ENCODE measurements at places on chromosomes 16 and 17.
A peak's percentile ranks its signal among the peaks of the same experiment; 100 is the strongest.

GRCh38 chr16:56774016-56774680 lies 44.2 kb downstream of the NUP93 start:
- no peak for DNase-seq

- DNase-seq, result no peak
Observed at GRCh38 chr17:47757386-47757785, 24.4 kb downstream of the TBX21 start.

DNA sequence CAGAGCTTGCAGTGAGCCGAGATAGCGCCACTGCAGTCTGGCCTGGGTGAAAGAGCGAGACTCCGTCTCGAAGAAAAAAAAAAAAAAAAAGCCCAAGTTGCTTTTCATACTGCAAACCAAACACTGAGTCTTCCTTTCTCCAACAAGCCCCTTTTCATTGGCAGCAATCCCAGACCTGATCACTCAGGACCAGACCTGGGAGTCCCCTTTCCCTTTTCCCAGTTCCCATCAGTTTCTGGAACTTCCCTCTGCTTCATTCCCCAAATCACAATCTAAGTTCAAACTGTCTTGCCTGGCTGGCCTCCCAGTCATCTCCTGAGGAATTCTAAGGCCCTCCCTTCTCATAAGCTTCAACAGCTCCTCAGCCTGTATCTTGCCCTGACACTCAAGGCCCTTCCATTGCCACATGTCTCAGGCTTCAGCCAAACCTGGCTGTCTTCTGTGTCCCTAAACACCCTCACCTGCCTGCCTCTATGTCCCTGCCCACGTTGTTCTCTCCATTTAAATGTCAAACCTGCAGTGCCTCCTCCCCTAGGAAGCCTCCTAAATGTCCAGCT lies 11.8 kb upstream of the PHF12 start:
- no peak for DNase-seq

DNA sequence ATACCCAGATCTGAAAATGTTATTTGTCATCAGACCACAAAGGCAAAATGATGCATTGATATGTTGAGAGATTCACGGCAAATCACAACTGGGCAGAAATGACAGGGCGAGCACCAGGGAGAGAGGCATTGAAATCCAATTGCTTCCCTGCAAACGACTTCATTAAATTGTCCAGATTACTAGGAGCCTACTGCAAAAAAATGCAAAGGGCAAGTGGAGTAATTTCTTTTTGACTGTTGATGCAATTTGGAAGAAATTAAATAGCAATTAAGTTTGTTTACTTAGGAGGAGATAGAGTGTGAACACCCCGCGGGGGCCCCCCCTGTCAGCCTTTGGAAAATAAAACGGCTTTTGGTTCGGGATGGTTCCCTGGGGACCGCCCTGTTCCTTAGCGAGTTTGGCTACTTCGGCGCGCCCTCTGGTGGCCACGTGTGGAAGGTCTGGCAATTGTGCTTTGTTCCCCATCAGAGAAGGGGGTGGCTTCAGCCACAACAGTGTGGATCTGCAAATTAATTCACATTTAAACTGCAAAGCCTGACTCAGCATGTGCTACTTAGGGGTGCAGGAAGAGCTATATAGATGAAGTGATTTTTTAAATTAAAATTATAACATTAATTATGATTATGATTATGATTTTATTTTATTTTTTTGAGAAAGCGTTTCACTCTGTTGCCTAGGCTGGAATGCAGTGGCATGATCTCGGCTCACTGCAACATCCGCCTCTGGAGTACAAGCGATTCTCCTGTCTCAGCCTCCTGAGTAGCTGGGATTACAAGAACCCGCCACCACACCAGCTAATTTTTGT lies 14.5 kb upstream of the TMC7 start:
- DNase-seq, result peak; percentile 92

DNA sequence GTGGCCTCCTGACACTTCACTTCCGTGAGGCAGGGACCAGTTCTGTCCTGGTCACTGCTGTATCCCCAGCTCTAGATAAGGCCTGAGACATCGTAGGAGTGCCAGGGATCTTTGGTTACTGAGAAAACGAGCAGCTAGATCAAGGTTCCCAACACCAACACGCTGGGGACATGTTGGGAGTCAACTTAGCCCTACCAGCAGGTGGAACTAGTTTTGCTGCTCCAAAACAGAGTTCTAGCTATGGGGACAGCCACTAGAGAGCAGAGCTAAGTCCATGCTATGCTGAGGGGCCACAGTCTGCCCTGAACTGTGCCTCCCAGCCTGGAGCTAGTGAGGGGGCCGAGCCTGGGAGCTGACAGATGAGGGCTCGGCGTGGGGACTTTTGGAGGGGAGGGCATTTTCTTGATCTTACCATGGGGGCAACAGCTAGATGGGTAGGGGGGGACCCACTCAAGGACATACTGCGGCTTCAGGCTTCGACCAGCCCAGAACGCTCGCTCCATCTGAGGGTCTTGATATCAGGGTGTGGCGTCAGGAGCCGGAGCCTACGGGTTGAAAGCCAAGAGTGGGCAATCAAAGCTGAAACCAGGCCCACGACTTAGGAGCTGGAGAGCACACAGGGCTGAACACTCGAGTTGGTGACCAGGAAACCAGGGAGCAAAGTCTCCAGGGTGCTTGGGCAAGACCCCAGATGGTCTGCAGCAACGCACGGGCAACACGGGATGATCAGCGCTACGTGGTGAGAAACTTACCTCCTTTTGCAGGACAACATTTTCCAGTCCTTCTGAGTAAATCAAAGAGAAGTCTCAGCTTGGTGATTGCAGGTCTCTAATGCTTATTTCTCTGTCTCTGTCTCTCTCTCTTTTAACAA lies 13.4 kb downstream of the SNX20 start:
- DNase-seq, result no peak

DNA sequence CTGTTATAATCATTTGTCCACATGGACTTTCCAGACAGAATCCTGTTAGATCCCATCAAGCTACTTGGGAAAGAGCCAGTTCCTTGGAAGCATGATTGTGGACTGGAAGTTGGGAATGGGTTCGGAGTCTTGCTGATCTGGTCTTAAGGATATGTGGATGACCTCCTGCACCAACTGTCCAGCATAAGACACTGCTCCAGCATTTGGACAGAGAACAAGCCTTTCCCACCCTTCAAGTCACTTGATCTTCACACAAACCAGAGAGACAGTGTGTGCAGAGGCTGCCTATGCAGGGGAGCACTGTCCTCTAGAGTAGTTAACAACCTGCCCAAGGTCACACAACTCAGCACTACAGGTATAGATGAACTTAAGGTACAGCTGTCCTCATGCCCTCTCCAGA lies 5.8 kb upstream of the MT1B start:
- no peak for DNase-seq

DNA sequence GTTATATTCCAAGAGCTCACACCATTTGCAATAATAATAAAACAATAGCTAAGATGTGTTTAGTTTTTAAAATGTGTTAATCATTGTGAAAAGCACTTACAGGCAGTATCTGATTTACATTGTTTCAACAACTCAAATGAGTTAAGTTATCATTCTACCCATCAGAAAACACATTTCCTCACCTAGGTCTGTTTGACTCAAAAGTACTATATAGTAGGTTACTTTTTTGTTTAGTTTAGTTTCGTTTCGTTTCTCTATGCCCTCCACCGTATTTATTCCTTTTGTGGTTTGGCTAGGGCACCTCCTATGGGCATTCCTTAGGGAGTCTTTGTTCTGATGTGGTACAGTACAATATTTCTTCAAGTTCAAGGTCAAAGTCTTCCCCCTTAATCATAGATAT lies 201.6 kb downstream of the PRKCB start:
- no peak for DNase-seq

- DNase-seq, result no peak
Observed at GRCh38 chr16:27491894-27492587, 57.7 kb downstream of the GTF3C1 start.

DNA sequence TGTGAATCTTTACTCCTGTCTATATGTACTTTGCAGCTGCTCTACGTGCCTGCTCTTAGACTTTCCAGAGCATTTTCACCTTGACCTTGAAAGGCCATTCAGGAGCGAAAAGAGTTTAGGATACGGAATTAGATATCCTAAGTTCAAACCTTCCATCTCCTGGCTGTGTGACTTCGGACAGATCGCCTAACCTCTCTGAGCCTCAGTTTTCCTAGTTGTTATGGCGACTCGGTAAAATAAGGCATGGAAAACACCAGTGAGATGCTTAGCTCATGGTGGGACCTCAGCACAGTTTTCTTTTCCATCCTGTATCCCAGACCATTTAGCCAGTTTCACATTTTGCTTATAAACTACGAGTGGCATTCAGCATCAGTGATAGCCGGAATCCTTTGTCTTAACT lies 233.7 kb downstream of the RBFOX1 start:
- no peak for DNase-seq

- no peak for DNase-seq
Observed at GRCh38 chr17:75565066-75565465, 22.5 kb upstream of the MYO15B start.

DNA sequence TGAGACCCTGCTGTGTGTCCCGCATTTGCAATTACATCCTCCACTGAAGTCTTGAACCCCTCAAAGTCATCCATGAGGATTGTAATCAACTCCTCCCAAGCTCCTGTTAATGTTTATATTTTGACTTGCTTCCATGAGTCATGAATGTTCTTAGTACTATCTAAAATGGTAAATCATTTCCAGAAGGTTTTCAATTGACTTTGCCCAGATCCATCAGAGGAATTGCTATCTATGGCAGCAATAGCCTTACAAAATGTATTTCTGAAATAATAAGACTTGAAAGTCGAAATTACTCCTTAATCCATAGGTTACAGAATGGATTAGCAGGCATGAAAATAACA lies 2.5 kb upstream of the C16orf87 start:
- DNase-seq, result no peak

DNA sequence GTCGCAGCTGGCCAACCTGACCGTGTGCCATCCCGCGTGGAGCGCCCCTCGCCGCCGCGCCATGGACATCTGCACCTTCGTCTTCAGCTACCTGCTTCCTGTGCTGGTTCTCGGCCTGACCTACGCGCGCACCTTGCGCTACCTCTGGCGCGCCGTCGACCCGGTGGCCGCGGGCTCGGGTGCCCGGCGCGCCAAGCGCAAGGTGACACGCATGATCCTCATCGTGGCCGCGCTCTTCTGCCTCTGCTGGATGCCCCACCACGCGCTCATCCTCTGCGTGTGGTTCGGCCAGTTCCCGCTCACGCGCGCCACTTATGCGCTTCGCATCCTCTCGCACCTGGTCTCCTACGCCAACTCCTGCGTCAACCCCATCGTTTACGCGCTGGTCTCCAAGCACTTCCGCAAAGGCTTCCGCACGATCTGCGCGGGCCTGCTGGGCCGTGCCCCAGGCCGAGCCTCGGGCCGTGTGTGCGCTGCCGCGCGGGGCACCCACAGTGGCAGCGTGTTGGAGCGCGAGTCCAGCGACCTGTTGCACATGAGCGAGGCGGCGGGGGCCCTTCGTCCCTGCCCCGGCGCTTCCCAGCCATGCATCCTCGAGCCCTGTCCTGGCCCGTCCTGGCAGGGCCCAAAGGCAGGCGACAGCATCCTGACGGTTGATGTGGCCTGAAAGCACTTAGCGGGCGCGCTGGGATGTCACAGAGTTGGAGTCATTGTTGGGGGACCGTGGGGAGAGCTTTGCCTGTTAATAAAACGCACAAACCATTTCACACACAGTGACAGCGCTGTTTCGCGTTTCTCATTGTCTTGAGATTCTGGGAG lies 2.0 kb upstream of the ZACN start:
- no peak for DNase-seq

DNA sequence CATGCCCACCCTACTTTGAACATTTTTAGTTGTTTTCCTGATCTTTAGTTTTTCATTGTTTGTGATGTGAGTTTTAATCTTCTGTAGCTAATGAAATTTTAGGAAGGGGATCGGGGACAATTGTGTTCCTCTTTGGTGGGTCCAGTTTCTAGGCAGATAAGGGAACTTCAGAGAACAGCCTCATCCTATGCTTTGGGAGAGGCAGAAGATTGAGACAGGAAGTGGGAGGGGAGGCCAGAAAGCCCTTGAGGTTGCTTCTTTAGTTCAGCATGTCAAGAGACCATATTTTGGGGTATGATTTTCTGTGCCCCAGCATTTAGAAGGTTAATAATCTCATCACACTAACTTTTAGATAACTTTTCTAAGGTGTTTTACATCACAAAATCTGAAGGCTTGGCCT lies 191.0 kb downstream of the TANC2 start:
- no peak for DNase-seq

- DNase-seq, result no peak
Observed at GRCh38 chr17:16442594-16443510, 27.5 kb downstream of the TRPV2 start.

DNA sequence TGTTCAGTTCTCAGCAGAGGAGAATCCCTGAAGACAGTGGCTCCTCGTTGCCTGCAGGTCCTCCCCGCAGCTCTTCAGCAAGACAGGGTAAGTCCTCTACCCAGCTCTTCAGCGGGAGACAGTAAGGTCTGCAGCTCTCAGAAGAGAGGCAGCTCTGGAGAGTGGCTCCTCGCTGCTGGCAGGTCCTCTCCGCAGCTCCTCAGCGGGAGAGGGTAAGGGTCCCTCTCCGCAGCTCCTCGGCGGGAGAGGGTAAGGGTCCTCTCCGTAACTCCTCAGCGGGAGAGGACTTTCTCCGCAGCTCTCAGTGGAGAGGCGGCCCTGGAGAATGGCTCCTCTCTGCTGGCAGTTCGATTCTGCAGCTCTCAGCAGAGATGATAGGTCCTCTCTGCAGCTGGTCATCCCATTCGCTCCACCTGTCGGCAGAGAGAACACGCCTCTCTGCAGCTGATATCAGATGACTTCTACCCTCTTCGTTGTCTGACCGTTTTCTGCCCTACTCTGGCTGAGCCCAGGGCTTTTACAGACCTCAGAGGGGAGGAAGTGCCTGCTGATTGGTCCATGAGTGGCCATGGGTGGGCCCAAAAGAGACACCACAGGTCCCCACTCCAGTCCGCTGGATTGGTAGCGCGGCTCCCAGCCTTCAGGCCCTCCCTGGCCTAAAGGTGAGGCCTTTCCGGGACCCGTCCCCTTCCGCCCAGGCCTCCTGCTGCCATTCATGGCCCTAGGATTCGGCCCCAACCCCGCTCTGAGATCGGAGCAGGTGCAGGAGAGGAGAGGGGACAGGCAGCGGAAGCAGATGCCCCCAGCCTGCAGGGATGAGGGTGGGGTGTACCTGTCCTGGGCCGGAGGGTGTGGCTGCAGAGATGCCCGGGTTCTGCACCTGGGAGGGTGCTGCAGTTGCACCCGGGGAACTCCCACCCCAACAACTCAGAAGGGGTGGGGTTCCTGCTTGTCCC lies 11.9 kb upstream of the SHCBP1 start:
- DNase-seq, result no peak
